ENCODE measurements at places on chromosomes 16 and 17. TPM values are rescaled to one million over a fixed set of nuclear protein-coding genes. Genes with fewer than 3 reads are reported as not detected.

ITGB4 gene
- total RNA-seq = 1.6 TPM

GRCh38 chr17:1743088-1743439, 393 bp downstream of the SERPINF2 start:
- no peak for DNase-seq

- no peak for DNase-seq
Measured at GRCh38 chr17:3929181-3929580, 12.9 kb upstream of the P2RX1 start.

DNA sequence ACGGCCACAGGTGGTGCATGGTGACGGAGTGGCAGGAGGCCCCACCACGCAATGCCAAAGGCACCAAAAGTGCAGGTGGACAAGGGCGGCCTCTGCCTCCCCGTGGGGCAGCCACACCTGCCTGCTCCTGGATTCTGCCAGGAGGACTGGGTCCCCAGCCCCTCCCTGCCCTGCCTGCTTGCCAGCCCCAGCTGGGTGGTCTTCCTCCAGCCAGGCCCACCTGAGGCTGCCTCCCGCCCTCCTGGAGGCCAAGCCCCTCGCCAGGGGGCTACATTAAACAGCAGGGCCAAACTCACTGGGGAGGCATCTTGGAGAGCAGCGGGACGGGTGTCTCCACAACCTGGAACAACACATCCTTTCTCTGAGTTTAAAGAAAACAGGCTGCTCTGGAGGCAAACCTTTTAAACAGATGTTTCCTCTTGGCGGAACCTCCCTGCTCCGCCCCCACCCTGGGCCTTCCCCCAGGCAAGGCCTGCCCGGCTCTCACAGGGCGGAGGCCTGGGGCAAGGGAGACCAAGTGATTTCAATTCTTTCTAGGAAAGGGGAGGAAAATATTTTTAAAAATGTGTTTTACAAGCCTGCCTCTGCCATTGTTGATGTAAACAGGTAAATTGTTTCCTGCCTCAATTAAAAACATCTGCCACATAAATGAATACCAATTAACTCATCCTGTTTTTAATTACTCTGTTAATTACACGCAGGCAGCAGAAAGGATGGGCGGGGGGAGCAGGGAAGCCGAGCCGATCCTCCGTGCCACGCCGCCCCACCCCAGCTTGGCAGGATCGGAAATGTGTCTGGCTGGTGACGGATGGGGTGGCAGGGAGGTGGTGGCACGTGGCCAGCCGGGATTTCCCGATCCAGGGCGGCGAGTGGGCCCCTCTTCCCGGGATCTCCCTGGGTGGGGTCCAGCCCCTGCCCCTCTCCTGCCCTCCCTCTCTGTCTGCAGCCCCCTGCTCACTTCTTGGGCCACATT, 54.4 kb upstream of the PABPN1L start:
- peak; percentile 96 for DNase-seq

- DNase-seq = no peak
Measured at GRCh38 chr16:89795676-89796075, 20.8 kb downstream of the FANCA start.

All from muscle of leg (tissue), 16 donors.